ENCODE measurements at places on chromosomes 6 and 20. TPM values are rescaled to one million over a fixed set of nuclear protein-coding genes. Genes with fewer than 3 reads are reported as not detected.

The WFDC10B gene
- not detected for total RNA-seq

The APOM gene
- total RNA-seq, result 0.96 TPM

The SYNGAP1 gene
- total RNA-seq, result 1.4 TPM

The BPIFA1 gene
- total RNA-seq, result not detected

The SLC17A1 gene
- not detected for total RNA-seq

The GPSM3 gene
- total RNA-seq, result 1.7 TPM

The DCBLD1 gene
- 52.5 TPM for total RNA-seq

The HLA-DRA gene
- not detected for total RNA-seq

The TNF gene
- 4.3 TPM for total RNA-seq

The MATN4 gene
- total RNA-seq, result not detected

The SLC4A11 gene
- 3.1 TPM for total RNA-seq

The FAM83C gene
- total RNA-seq, result under 0.01 TPM

The ULBP1 gene
- total RNA-seq, result 1.5 TPM

The PM20D2 gene
- total RNA-seq, result 11.3 TPM

The MC3R gene
- total RNA-seq, result not detected

The PCK1 gene
- total RNA-seq, result not detected

The PSMB9 gene
- 16.1 TPM for total RNA-seq

The RXRB gene
- 15.2 TPM for total RNA-seq

The C20orf96 gene
- 0.85 TPM for total RNA-seq

The CDH4 gene
- total RNA-seq, result 2.4 TPM

The PACRG gene
- total RNA-seq, result 2.1 TPM

The PKHD1 gene
- total RNA-seq, result under 0.01 TPM

The DNAAF9 gene
- 6.8 TPM for total RNA-seq

The LST1 gene
- total RNA-seq, result not detected

The PSORS1C1 gene
- 1.7 TPM for total RNA-seq

The SYCP2 gene
- 0.43 TPM for total RNA-seq

The SLC52A3 gene
- 1.3 TPM for total RNA-seq

The CST5 gene
- not detected for total RNA-seq

The CGAS gene
- total RNA-seq, result 9.2 TPM

The COL11A2 gene
- total RNA-seq, result 0.43 TPM

The TP53TG5 gene
- 0.21 TPM for total RNA-seq

The TNFRSF6B gene
- 7.5 TPM for total RNA-seq

The PAK5 gene
- total RNA-seq, result not detected

The RAB44 gene
- not detected for total RNA-seq

The IMPG1 gene
- total RNA-seq, result not detected

The SOBP gene
- 0.21 TPM for total RNA-seq

The MICB gene
- total RNA-seq, result 4.7 TPM

Measured in tracheal epithelial cell (primary cell).